ENCODE measurements at places on chromosomes 3 and 15.

GRCh38 chr3:54999159-54999558 lies 71.3 kb upstream of the LRTM1 start:
- DNase-seq: no peak

DNA sequence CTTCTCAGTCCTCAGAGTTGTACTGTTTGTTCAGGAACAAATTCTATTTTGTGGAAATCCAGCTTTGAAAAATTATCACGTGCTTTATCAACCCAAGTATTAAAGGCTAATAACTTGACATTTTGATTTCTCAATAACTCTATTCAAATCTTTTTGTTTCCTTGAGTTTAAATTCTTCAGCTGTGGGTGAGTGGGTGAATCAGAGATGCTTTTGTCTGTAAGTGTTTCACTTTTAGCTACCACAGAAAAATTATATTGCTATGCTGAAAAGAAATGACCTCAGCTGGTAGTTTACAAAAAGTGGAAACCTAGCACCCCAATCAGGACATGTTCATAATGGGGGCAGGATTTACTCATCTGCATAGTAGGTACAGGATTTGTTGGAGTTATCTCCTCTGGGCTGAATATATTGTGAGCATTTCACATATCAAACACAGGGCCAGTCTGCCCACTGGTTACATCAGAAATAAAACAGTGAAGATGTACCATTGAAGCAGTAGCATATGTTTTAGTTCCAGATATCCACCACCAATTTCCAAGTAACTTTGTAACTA lies 30.5 kb downstream of the MINDY4B start:
- no peak for DNase-seq

GRCh38 chr15:95990833-95991232 lies 339.7 kb upstream of the NR2F2 start:
- DNase-seq: no peak

- DNase-seq: no peak
Observed at GRCh38 chr3:142853270-142854168, 35.4 kb downstream of the PCOLCE2 start.

GRCh38 chr3:41088882-41089281 lies 110.4 kb upstream of the CTNNB1 start:
- no peak for DNase-seq

GRCh38 chr3:197407526-197407925 lies 109.1 kb upstream of the DLG1 start:
- no peak for DNase-seq
